ENCODE measurements at places on chromosomes 12 and 14. TPM values are rescaled to one million over a fixed set of nuclear protein-coding genes. Genes with fewer than 3 reads are reported as not detected.
A peak's percentile ranks its signal among the peaks of the same experiment; 100 is the strongest.

The TOMM20L gene
- not detected for total RNA-seq

The PAH gene
- total RNA-seq: not detected

The LRRIQ1 gene
- total RNA-seq: not detected

- H3K27ac ChIP-seq: peak overlapping the region; percentile 58
- no peak overlapping the region for H3K4me3 ChIP-seq
- no peak for DNase-seq
- H3K4me1 ChIP-seq: peaks cover 44% of the 10 kb centered on the region
Measured at GRCh38 chr12:92045852-92046251, 99.8 kb downstream of the BTG1 start.

GRCh38 chr14:50668826-50669143 lies 679 bp upstream of the SAV1 start:
- no peak overlapping the region for H3K27ac ChIP-seq
- peaks cover 12% of the 10 kb centered on the region for H3K4me1 ChIP-seq
- peaks cover 6% of the 10 kb centered on the region for H3K36me3 ChIP-seq
- no peak overlapping the region for H3K4me3 ChIP-seq

DNA sequence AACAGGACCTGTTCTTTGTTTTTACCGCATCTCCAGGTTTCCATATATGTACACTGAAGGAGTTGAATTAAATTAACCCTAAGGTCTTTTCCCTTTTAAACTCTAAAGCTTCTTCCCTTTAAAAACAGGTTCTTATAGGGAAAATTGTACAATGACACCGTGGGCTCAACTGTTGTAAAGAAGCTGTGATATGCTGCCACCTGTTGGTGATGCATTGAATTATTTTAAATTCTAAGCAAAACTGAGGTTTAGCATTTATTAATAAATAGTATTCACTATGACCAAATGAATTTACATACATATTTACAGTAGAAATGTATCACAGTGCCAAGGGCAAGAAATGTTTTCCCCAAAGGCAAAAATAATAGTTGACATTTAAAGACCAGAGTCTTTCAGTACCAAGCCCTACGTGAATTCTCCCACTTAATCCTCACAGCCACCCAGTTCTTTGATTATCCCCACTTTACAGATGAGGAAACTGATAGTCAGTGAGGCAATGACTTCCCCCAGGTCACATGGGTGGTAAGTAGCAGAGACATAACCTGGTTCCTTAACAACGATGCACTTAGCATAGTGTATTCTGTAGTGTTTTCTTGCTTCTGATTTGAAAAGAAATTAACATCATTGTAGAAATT lies 35.7 kb upstream of the TMEM263 start:
- peaks cover 31% of the 10 kb centered on the region for H3K27me3 ChIP-seq
- no peak overlapping the region for H3K27ac ChIP-seq
- H3K4me3 ChIP-seq: no peak overlapping the region
- peaks cover 8% of the 10 kb centered on the region for H3K4me1 ChIP-seq
- H3K36me3 ChIP-seq: peaks cover 5% of the 10 kb centered on the region

DNA sequence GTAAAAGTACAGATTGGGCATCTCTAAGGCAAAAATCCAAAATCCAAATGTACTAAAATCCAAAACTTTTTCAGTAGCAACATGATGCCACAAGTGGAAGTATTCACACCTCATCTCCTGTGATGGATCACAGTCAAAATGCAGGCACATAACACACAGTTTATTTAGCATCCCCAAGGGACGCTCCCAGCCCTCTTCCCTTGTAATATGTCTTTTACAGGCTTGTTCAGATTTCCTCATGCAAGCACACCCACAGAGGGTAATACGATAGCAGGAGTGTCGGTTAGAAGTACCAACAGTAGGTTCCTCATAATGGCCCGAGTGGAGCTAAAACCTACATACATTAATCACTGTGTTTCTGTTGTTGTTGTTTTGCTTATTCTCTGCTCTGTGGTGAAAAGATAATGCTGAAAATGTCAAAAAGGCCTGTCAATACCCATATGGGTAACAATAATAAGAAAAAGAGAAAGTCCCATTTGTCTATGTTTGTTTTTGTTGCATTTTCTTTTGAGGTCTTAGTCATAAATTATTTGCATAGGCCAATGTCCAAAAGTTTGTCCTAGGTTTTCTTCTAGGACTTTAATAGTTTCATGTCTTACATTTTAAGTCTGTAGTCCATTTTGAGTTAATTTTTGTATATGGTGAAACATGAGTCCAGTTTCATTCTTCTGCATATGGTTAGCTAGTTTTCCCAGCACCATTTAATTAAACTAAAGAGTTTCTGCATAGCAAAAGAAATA lies 133.1 kb downstream of the LRIG3 start:
- no peak for DNase-seq
- no peaks in the 10 kb centered on the region for H3K27me3 ChIP-seq
- H3K36me3 ChIP-seq: no peaks in the 10 kb centered on the region
- H3K4me1 ChIP-seq: no peaks in the 10 kb centered on the region
- H3K27ac ChIP-seq: no peak overlapping the region
- H3K4me3 ChIP-seq: no peak overlapping the region

The PTPRO gene
- 0.26 TPM for total RNA-seq

The CELA1 gene
- not detected for total RNA-seq

The PRKD1 gene
- not detected for total RNA-seq

GRCh38 chr14:87255058-87255457 lies 737.9 kb downstream of the GALC start:
- DNase-seq: no peak
- no peaks in the 10 kb centered on the region for H3K27me3 ChIP-seq
- H3K36me3 ChIP-seq: no peaks in the 10 kb centered on the region
- no peaks in the 10 kb centered on the region for H3K4me1 ChIP-seq
- no peak overlapping the region for H3K4me3 ChIP-seq

DNA sequence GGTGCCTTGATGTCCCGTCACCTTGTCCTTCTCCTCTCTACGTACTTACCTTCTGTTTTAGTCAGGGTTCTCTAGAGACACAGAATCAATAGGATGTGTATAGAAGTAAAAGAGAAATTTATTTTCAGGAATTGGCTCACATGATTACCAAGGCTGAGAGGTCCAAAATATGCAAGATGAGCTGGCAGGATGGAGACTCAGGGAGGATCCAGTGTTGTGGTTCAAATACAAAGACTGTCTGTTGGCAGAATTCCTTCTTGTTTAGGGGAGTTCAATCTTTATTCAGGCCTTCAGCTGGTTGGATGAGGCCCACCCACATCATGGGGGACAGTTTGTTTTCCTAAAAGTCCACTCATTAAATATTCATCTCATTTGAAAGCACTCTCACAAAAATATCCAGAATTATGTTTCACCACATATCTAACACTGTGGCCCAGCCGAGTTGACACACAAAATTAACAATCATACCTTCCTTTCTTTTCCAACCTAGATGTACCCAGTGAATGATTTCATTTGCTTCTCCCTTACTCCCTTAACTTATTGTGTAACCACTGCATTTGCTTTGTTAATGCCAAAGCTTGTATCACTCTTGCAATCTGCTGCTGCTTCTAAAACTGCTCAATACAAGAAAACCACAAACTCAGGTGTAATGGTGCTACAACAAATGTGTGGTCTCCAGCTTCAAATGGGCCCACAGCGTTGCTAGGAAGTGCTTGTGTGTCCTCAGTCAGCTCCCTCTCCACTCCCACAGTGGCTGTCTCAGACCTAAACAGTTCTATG lies 195.4 kb upstream of the ARHGAP5 start:
- peaks cover 3% of the 10 kb centered on the region for H3K27me3 ChIP-seq
- no peak overlapping the region for H3K4me3 ChIP-seq
- H3K36me3 ChIP-seq: no peaks in the 10 kb centered on the region
- DNase-seq: no peak

DNA sequence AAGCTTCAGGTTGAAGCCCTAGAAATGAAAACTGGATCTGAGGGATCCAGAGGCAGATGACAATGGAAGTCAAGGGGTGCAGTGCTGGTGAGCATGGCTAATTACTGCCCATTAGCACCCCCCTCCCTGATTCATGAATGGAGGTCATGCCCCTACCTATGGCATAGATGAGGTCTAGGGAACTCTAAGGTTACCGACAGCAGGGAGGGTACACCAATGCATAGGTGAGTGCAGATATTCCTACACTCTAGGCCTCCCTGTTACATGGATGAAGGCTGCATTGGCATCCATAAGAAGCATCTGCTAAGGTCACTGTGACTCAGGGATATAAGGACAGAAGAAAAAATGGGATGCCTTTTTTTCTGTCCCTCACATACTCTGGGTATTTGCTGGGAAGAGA lies 147.3 kb downstream of the CCDC59 start:
- no peak for DNase-seq
- H3K36me3 ChIP-seq: no peaks in the 10 kb centered on the region
- no peak overlapping the region for H3K4me3 ChIP-seq
- no peak overlapping the region for H3K27ac ChIP-seq
- no peaks in the 10 kb centered on the region for H3K27me3 ChIP-seq
- H3K4me1 ChIP-seq: no peaks in the 10 kb centered on the region

- no peaks in the 10 kb centered on the region for H3K27me3 ChIP-seq
- H3K27ac ChIP-seq: no peak overlapping the region
- no peaks in the 10 kb centered on the region for H3K4me1 ChIP-seq
- no peak for DNase-seq
Measured at GRCh38 chr12:65643595-65644386, 180.5 kb upstream of the HMGA2 start.

DNA sequence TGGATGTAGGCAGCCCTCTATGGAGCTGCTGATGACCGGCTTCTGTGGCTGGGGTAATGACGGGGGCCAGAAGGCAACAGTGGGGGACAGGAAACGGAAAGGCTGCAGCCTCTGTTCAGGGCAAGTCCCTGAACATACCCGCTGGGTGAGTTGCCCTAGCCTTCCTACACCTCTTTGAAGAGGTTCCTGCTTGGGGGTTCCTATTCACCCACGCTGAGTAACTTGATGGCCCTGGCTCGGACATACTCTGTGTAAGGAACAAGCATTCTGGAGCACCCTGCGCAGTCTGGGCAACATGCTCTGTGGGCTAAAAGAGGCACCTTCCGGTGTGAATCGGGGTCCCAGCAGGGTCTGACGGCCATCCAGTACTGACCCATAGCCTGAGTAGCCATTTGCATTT lies 17.7 kb upstream of the GSC start:
- H3K36me3 ChIP-seq: no peaks in the 10 kb centered on the region
- H3K4me3 ChIP-seq: no peak overlapping the region
- DNase-seq: no peak
- H3K27me3 ChIP-seq: peaks cover 12% of the 10 kb centered on the region

The TMEM63C gene
- total RNA-seq: 0.50 TPM

The AJUBA gene
- total RNA-seq: 1.2 TPM

DNA sequence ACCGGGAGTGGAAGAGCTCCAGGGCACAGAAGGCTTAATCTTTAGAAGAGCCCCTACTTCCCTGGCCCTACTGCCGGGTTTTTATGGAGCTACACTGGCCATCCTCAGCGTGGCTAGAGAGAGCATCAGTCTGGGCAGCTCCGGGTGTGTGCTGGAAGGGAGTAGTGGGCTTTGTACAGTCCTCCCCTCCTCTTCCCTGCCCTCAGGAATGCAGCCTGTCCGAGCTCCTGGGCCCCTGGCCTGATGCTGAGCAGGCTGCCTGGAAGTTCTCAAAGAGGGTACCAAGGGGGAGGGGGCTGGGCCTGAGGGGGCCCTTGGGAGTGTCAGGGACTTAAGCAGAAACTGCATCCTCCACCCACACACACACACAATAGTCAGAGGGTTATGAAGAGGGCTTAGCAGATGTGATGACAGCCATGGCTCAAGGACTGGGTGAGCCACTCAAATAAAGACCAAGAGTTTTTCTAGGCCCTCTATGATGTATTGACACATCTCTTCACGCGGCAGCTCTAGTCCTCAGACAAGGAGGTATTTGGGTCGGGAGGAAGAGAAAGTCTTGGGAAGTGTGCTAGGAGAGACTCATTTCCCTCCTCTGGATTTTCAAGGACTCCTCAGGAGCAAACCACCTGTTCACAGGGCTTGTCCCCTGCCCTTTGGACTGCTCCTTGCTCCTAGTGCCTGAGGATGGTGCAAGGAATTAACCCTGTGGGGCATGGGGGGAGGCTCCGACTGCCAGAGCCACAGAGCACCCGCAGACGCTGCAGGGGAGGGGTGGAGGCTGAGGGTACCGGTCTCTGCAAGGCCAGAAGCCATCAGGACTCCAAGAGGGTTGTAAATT lies 16.5 kb upstream of the FIGNL2 start:
- no peak overlapping the region for H3K27ac ChIP-seq
- H3K4me3 ChIP-seq: no peak overlapping the region
- DNase-seq: no peak
- H3K27me3 ChIP-seq: peaks cover 76% of the 10 kb centered on the region

The GSG1 gene
- not detected for total RNA-seq

DNA sequence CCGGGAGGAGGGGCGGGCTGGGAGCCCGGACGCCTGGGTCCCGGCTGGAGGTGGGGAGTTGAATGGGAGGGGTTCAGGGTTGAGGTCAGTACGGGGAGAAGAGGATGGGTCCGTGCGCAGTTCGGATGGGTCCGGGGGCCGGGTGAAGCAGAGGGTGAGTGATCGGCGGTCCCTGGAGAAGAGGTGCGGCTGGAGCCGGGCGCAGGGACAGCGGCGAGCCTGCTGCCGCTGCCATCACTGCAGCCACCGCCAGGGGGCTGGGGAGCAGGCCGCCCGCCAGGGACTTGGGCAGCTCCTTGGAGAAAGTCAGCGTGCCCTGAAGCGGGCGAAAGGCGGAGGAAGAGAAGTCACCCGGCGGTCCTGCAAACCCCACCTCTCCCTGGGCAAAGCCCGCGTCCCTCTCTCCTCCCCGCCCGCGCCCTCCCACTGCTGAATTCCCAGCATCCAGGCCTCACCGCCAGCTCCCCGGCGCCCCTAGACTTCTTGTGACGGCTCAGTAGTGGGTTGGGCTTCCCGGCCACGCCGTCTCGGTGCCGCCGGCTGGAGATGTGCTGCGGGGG lies 6.0 kb upstream of the GPR84 start:
- no peaks in the 10 kb centered on the region for H3K36me3 ChIP-seq
- DNase-seq: no peak
- peaks cover 18% of the 10 kb centered on the region for H3K27me3 ChIP-seq
- H3K27ac ChIP-seq: no peak overlapping the region
- no peak overlapping the region for H3K4me3 ChIP-seq
- peaks cover 16% of the 10 kb centered on the region for H3K4me1 ChIP-seq
